ENCODE measurements at places on chromosomes 1 and 21.

- no peak for DNase-seq
Observed at GRCh38 chr1:227740401-227740960, 5.2 kb downstream of the SNAP47 start.

- DNase-seq = no peak
Observed at GRCh38 chr21:34336245-34336644, 27.6 kb upstream of the KCNE2 start.

GRCh38 chr1:159088546-159089183, 12.1 kb upstream of the AIM2 start:
- DNase-seq = no peak

- no peak for DNase-seq
Observed at GRCh38 chr1:216183454-216183853, 239.8 kb downstream of the USH2A start.

DNA sequence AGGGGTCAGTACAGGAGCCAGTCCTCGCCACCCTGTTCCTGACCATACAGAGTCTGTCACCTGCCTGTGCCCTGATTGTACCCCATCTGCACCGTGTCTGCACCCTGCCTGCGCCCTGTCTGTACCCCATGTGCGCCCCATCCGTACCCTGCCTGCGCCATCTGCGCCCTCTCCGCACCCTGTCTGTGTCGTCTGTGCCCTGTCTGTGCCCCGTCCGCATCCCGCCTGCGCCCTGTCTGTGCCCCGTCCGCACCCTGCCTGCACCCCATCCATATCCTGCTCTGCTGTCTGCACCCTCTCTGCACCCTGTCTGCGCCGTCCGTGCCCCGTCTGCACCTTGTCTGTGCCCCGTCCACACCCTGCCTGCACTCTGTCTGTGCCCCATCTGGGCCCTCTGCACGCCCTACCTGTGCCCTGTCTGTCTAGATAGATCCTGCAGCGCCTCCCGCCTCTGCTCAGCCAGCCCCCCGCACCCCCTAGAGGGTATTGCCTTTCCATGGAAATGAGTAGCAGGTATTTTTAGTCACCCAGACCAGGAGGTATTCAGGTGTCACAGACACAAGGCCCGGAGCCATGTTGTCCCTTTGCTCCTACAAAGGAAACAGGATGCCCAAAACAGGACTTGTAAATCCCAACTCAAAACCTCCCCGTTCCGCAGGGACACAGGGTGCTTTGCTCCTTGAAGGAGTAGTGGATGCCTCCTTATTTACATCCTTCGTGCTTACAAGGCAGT, 7.7 kb upstream of the NPHP4 start:
- DNase-seq = no peak

- no peak for DNase-seq
Observed at GRCh38 chr1:237664348-237664747, 226.4 kb downstream of the ZP4 start.

Measured in stimulated activated CD4-positive, alpha-beta T cell treated with anti-CD3 and anti-CD28 coated beads, Interleukin-4, amount 100 ng/mL, for 48 hours (primary cell).